ENCODE measurements at places on chromosomes 6 and 20.

GRCh38 chr6:132973514-132973993 is 159.2 kb downstream of the RPS12 start:
- DNase-seq: no peak

- no peak for DNase-seq
Measured at GRCh38 chr20:45338121-45339030, 9.8 kb downstream of the SDC4 start.

- no peak for DNase-seq
Measured at GRCh38 chr6:6256886-6257285, 63.6 kb downstream of the F13A1 start.

DNA sequence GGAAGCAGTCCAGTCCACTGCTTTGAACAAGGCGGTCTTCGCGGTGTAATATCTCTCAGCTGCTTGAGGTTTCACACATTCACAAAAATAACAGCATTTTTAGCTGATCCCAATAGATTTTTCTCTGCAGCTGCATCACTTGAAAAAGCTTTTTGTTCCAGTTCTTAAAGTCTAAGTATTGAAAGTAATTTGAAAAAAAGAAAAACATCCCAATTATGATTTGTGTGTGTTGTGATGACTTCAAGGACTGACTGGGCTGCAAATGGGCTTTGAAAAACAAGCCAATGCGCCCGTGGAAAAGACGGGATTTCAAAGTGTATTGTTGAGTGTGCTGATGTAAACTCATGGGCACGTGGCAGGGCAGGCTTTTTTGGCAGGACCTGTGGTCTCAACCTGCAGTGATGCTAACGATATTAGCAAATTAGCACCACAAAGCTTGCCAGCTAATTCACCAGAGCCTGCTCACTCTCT is 151.1 kb downstream of the TMEM242 start:
- DNase-seq: no peak

- no peak for DNase-seq
Measured at GRCh38 chr20:34579191-34579978, 20.9 kb downstream of the MAP1LC3A start.

DNA sequence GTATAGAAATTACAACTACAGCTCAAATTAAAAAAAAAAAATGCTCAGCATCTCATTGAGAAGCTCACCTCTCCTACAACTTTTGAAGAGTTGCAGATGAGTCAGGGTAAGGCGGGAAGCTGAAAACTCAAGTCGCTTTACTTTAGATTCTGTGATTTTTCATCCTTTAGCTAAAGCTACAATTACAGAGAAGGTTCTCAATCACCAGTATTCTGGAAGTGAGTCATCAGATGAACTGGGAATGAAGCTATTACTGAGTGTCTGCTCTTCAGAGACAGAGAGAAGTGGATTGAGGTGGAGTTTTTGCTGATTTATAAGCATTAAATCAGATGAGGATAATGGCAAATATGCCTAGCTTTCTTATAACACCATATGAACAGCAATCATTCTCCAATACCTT is 91.9 kb downstream of the TFAP2A start:
- DNase-seq: no peak

DNA sequence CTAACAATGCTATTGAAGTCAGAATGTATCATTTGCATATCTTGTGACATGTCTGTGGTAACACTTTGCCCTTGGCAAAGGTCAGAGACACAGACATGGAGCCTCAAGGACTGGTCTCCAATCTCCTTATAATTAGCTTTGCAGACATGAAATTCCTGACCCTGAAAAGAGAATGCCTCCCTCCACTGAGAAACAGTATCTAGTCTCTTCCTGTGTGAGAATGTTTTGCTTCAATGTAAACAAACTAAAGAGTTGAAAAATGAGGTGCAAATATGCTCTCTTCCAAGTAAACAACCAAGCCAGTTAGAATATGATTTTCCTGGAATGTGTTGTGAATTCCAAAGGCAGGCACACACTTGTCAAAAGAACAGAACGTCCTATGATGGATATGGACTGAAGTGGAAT is 407.1 kb upstream of the MARCKS start:
- no peak for DNase-seq

GRCh38 chr6:30727920-30728553 is 7.9 kb downstream of the TUBB start:
- DNase-seq: no peak

DNA sequence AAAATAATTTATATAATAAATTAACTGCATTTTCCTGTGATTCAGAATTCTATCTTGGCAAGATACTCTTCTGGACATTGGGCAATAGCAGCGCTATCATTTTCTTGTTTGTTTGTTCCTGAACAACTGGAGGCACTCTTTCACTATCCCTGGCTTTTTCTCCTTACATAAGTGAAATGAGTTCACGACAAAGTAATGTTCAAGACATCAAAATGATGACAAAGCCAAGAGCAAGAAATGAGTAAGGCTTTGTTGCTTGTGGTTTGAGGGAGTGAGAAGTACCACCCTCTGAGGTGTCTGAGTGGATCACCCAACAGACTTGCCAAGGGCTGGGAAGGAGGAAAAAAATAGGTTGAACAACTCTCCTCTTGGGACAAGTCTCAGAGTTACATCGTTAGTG is 466.6 kb upstream of the JAG1 start:
- DNase-seq: no peak

DNA sequence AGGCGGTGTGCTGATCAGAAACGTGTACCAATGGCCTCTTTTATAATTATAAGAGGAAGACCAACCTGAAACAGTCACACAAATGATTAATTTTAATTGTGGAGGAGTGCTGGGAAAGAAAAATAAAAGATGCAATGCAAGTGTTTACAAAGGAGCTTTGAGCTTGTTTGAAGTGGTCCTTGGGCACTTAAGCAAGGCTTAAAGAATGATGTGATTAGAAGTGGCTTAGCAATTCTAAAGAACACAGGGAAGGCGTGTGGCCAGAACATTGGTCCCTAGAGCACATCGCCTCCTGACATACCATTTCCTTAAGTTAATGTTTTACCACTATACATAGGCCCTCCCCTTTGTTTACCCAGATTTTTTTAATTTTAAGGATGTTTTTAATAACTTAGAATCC is 26.1 kb downstream of the PTPN1 start:
- DNase-seq: no peak

GRCh38 chr6:111030008-111031007 is 48.5 kb downstream of the RPF2 start:
- DNase-seq: no peak
